Breast epithelium (tissue), 4 donors: ENCODE measurements at places on chromosomes 4 and X.

DNA sequence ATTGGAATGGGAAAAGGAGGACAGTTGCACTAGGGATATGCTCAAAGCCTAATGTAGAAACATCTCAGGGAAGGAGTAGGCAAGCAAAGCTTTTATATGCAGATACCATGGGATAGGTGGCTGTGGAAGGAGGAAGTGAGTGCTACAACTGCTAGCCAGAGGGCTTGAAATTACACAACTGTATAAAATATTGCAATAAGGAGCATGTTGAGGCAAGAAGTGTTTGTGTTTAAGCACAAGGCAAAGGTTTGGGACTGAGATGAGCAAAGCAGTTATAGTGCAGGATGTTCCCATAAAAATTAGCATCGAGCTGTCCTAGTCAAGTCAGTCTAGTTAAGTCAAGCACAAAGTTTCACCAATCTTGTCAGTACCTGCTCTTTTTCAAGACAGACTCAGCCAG lies 35.6 kb upstream of the DCAF8L1 start:
- no peaks in the 10 kb centered on the region for H3K4me1 ChIP-seq
- no peaks in the 10 kb centered on the region for H3K36me3 ChIP-seq
- no peaks in the 10 kb centered on the region for H3K27me3 ChIP-seq
- no peak for DNase-seq
- no peak overlapping the region for H3K4me3 ChIP-seq

DNA sequence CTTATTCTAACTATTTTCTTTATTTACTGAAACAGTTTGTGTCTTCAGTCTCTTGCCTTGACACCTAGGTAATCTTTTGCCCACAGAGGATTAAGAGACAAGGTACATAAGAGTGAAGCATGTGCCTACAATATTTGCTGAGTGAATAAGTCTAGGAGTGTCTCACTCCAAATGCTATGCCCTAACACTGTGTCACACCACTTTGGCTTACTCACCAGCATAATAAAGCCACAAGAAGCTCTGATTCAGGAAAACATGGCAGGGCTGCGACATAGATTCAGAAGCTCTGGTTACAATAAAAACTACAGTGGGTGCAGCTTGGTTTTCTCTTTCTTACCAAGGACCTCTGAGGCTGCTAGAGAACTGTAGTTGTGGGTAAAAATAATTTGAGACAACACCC lies 127.1 kb downstream of the RBM46 start:
- no peak overlapping the region for H3K27ac ChIP-seq
- DNase-seq, result no peak
- no peaks in the 10 kb centered on the region for H3K36me3 ChIP-seq
- no peak overlapping the region for H3K4me3 ChIP-seq
- no peaks in the 10 kb centered on the region for H3K4me1 ChIP-seq
- no peaks in the 10 kb centered on the region for H3K27me3 ChIP-seq

DNA sequence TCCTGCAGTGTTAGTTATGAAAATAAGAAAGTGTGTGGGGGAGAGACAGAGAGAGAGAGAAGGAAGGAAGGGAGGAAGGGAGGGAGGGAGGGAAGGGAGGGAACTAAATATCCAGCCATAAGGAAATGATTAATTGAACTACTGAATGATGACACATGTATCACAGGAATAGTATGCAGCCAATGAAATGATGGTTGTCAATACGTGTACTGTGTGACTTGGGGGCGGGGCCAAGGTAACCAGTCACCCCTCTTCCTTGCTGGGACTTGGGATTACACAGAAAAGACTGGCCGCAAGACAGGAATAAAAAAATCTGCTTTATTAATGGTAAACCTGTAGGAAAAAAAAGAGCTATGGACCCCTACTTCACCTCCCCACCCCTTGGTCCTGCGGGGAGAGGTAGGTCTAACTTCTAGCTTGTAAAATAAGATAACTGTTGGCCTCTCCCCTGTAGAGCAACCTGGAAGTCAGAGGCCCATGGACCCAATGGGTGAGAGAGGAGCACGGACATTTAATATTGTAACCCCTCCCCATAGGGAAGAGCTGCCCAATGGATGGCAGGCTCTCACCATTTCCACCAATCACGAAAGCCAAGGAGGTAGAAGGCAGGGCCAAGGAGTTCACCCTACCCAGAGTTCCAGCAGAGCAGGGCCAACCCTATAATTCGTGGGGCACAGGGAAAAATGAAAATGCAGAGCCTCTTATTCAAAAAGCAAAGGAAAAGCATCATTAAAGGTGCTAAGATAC lies 7.4 kb downstream of the PPP2R2C start:
- DNase-seq, result peak; percentile 41
- no peaks in the 10 kb centered on the region for H3K4me1 ChIP-seq
- no peak overlapping the region for H3K27ac ChIP-seq
- no peaks in the 10 kb centered on the region for H3K27me3 ChIP-seq
- no peaks in the 10 kb centered on the region for H3K36me3 ChIP-seq
- H3K4me3 ChIP-seq, result no peak overlapping the region

DNA sequence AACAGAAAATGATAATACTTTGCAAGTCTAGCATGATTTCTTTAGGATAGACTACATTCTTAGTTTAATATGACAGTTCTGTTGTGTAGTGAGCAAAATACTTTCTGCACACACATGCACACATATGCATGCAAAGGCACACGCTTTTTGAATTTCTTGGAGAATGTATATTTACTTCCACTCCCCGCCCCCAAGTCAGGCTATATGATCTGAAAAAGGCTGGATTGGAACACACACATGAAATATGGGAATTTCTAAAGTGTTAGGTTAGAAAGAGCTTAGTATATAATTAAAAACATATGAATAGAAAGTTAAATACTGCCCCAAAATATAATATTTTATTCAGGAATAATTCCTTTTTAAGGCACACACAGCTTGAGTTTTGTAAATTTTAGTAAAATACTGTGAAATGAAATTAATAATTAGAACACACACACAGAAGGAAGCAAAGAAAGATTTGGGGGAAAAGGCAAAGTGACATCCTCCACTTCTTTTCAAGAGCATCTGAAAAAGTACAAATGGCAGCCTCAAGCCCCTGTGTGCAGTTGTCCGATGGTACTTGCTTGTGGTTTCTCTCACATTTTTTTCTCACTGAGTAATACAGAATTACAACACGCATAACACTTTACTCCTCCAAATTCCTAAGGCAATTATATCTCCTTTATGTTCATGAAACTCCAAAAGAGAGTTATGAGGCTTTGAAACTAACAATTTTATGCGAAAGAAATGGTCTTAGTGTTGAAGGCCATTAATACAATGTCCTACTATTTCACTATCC lies 228.9 kb upstream of the ETNPPL start:
- no peak overlapping the region for H3K27ac ChIP-seq
- H3K27me3 ChIP-seq, result no peaks in the 10 kb centered on the region
- H3K4me1 ChIP-seq, result no peaks in the 10 kb centered on the region
- no peak for DNase-seq
- no peaks in the 10 kb centered on the region for H3K36me3 ChIP-seq

- peak overlapping the region; percentile 90 for H3K4me3 ChIP-seq
- no peak overlapping the region for H3K27ac ChIP-seq
- no peak for DNase-seq
- peaks cover 8% of the 10 kb centered on the region for H3K4me1 ChIP-seq
- H3K27me3 ChIP-seq, result no peaks in the 10 kb centered on the region
- H3K36me3 ChIP-seq, result no peaks in the 10 kb centered on the region
Measured at GRCh38 chr4:3530663-3531254, 1.5 kb downstream of the LRPAP1 start.
